ENCODE measurements at places on chromosomes 3 and 15.

- no peak for DNase-seq
Observed at GRCh38 chr15:85782064-85782463, 12.7 kb downstream of the KLHL25 start.

- DNase-seq: no peak
Observed at GRCh38 chr15:101427606-101428487, 61.7 kb downstream of the PCSK6 start.

- peak; percentile 49 for DNase-seq
Observed at GRCh38 chr3:50167069-50167840, 12.1 kb downstream of the SEMA3F start.

- no peak for DNase-seq
Observed at GRCh38 chr15:57150066-57150865, 226.0 kb upstream of the CGNL1 start.

- no peak for DNase-seq
Observed at GRCh38 chr3:8156831-8157230, 344.8 kb upstream of the LMCD1 start.

- DNase-seq: no peak
Observed at GRCh38 chr3:187799942-187800641, 54.8 kb upstream of the BCL6 start.

Data from HuH-7.5 (cell line).